ENCODE measurements at places on chromosomes 2 and 18. TPM values are rescaled to one million over a fixed set of nuclear protein-coding genes. Genes with fewer than 3 reads are reported as not detected.

Gene UGT1A7
- not detected for total RNA-seq

Gene IL1R1
- 6.9 TPM for total RNA-seq

Gene LONRF2
- total RNA-seq = not detected

Gene GREB1L
- not detected for total RNA-seq

Gene MOGAT1
- total RNA-seq = not detected

DNA sequence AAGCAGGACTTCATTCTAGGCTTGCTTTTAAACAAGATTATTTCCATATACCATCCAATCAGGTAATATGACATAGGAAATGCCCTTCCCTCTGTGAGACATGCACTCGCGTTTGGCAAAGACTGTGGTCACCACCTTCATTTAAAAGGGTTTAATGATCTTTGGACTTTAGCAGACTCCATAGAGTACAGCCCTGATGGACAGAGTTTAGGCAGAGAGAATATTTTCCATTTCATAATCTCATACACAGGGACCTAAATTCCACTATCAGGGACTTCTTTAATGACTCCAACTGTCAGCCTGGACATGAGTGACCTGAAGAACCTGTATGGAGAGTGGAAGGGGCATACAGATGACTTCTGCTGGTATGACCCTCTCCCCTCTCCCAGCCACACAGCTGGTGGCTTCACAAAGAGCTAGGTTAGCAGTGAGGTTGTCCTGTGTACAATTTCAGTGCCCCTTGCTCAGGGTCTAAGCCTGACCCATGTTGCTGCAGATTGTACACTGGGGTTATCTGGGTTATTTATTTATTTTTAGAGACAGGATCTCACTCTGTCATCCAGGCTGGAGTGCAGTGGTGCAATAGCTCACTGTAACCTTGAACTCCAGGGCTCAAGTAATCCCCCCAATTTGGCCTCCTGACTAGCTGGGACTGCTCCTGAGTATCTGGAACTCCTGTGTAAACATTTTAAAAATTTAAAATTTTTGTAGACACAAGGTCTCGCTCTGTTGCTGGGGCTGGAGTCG lies 59.2 kb downstream of the PTPRM start:
- no peak for DNase-seq

- peak; percentile 3 for DNase-seq
Measured at GRCh38 chr2:165328272-165328671, 89.1 kb downstream of the SCN2A start.

DNA sequence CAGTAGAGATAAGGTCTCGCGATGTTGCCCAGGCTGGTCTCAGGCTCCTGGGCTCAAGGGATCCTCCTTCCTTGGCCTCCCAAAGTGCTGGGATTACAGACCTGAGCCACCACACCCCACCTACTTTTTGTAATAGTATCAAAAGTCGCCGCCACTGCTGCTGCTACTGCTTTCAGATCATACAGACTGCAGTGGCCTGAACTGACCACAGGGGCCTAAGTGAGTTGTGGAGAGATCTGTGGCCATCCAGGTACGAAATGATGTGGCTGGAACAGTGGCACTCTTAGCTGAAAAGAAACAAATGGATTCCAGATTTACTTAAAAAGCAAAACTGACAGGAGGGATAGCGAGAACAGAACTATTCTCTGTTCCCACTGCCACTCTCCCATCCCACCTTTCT lies 32.9 kb upstream of the POMC start:
- DNase-seq = no peak

DNA sequence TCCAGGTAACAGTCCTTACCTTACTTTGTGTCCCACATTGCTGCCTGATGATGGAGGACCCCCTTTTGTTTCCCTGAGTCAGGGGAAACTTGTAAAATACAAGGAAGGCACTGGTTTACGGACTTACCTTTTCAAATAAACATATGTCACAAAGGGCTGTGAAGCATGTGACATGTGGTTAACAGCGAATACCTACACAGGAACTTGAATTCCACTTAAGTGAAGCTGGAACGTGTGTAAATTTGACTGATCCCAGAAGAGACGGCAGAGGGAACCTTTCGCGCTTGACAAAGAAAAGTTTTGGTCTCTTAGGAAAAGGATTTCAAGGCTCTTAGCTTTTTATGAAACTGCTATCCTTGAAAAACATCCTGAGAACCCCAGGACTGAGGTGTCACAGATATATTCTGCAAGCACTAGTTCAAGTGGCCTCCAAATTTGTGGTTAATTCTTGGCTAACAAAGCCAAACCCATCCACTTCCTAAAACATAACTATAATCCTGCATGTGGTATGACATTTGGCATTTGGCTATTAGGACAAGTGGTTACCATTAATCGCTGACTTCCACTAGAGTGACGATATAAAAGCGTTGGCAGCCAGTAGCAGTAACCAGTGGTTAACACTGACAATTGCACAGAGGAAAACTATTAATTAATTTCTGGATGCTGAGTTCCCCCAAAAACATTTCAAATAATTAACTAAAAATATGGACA lies 55.6 kb downstream of the ITGB6 start:
- no peak for DNase-seq

GRCh38 chr2:85926931-85927661 lies 38.3 kb upstream of the ST3GAL5 start:
- no peak for DNase-seq

DNA sequence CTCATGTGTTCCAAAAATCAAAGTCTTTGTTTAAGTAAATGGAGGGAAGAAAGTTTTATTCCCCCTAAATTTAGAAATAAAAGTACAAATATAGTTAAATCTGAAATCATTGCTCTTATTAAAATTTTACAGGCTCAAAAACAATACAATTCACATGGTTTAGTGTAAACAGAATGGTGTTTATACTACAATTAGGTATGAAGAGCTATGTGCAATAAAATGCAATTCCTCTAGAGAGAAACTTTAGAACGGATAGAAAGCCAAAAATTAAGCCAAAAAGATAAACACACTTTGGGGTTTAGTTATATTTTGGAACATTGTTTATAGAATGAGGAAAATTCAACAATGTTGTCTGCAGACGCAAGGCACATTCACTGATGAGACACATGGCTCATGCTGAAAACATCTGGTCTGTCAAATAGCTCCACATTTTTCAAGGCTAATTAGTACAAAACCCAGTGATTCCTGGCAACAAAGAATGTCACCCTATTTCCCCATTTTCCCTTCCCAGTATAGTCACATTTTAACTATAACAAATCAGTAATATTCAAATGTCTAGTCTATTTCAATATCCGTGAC lies 103.3 kb downstream of the EXOC6B start:
- no peak for DNase-seq

DNA sequence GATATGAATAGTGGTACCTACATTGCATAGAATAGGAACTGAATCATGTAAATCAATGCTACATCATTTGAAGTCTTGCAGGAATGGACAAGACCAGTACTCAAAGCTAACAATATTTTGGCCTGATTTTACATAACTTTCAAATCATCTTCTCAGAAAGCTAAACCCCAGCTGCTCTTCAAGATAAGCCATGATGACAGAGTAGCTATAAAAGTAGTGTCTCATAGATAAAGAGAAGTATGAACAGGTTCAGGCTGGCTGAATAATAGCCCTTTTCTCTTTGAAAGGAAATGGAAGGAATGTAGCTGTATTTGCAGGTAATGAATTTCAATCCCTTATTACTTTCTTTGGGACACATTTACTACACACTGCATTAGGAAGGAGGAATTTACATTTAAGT lies 28.2 kb downstream of the TSPYL6 start:
- no peak for DNase-seq

DNA sequence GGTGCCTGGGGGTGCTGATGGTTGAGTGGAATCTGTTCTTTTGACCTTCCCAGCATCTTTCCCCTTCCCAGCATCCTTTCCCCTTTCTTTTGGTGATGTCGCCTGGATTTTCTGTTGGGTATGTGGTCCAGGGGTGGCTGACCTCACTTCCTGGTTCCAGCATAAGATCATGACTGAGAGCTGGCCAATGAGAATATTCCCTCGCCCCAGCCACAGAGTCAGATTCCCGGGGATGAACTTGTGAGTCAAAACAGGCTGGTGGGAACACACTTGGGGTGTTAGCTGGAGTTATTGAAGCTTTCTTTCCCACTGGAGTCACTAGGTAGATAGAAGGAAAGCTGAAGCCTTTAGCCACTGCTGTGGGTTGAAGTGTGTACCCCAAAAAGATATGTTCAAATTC lies 28.0 kb upstream of the FOSL2 start:
- no peak for DNase-seq

- no peak for DNase-seq
Measured at GRCh38 chr2:47867205-47867604, 39.1 kb downstream of the FBXO11 start.

DNA sequence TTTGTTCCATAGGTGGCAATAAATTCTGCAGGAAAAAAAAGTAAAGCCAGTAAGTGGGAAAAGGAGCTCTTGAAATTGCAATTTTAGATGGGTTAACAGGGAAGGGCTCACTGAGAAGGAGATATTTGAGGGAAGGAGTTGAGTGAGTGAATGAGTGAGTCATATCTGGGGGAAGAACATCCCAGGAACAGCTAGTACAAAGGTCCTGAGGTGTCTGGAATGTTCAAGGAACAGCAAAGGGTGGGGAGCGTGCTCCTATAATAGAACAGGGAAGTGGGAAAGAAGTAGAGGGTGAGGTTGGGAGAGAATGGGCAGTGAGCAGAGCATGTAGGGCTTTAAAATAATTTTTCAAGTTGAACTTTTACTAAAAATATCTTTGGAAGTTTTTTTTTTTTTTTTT lies 68.0 kb upstream of the PSME4 start:
- DNase-seq = no peak

DNA sequence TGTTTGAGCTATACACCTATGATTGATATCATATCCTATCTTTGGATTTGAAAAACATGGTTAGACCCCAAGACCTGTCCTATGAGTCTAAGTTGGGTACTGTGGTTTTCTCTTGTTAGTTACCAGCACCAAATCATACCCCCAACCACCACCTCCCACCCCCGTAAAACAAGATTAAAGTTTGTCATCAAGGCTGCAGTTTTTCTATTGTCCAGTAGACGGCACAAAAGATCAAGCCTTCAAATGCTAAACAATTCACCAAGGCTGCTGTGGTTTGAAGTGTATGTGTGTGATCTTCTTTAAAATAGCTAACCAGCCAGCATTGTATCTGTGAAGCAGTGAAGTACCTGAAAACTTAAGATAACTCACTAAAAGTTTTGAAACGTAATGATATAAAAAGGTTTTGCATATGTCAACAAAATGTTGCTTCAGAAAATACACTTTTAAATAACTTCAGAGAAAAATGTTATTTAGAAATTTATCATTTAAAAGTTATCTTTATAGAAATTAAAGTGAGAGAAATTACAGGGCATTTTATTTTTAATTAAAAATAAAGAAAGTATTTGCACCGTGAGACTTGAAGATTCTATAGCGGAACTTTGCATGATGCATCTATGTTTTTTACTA lies 5.8 kb upstream of the MEIS1 start:
- no peak for DNase-seq

DNA sequence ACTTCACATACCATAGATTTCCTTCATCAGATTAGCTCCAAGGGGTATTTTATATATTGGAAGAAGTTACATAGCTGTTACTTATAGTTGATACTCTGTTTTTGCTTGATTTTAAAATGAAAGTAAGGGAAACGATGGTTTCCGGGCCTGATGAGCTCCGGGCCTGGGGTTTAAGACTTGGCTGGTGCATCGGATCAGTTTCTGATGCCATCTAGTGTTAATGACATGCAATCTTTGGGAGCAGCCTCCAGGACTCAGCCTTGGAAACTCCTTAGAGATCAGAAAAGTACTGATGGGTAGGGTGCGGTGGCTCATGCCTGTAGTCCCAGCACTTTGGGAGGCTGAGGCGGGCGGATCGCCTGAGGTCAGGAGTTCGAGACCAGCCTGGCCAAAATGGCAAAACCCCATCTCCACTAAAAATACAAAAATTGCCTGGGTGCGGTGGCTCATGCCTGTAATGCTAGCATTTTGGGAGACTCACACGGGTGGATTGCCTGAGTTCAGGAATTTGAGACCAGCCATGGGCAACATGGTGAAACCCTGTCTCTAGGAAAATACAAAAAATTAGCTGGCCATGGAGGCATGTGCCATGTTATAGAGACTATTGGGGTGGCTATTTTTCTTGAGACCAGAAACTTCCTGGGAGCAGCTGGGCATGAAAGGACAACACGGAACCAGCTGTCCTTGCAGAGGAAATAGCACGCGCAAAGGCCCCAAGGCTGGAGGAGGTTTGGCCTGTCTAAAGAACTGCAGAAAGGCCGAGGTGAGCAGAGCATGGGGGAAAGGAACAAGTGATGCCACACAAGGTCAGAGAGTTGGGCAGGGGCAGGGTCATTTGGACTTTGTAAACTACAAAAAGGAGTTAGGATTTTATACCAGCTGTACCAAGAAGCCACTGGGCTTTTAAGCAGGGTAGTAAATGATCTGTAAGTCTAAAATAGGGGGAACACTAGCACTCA lies 46.9 kb upstream of the CNOT11 start:
- DNase-seq = peak; percentile 31

DNA sequence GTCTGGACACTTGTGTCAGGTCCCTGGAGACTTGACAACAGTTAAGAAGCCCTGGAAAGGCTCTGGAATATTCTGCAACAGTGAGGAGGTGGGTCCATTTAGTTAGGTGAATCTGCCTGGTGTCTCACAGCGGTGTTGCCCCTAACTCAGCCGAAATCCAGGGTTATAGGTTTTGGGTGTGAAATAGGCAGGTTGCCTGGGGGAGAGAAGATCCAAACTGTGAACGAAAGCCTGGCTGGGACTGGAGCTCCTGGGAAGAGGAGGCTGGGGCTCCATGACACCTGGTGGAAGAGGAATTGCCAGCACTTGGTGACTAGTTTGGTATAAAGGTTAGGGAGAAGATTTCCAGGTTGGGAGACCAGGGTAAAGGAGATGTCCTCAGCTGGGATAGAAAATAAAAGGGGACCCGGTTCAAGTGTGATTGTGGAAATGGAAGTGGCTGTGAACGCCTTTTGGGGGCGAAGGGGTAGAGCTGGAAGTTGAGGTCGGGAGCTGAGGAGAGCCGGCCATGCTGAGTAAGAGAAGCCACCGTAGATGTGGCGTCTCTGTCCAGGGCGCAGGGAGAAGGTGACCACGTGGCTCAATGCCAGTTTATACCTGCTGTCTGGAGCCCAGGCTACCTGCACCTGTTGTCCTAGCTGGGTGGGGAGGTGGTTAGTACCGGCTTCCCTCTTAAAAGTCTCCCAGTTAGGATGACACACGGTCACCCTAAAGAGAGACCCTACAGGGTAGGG lies 3.0 kb upstream of the GAREM2 start:
- no peak for DNase-seq

DNA sequence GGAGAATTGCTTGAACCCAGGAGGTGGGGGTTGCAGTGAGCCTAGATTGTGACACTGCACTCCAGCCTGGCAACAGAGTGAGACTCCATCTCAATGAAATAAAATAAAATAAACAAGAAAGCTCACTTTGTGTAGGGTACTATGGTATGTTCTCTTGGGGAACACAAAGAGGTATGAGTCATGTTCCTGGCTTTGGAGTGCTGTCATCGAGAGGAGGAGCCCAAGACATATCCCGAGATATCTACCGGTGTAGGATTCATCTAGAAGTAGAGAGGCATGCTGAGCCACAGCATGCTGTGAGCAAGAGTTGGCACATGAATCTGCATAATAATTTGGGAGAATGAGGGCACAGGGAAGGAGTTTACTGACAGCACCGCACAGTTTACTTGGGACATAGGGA lies 244.9 kb upstream of the EPHA4 start:
- DNase-seq = no peak

- no peak for DNase-seq
Measured at GRCh38 chr2:144470334-144470733, 49.6 kb downstream of the ZEB2 start.

Measured in activated naive CD4-positive, alpha-beta T cell treated with anti-CD3 and anti-CD28 coated beads, Interleukin-2, amount 50 U/mL, for 72 hours (primary cell).